Inflammatory macrophage treated with lipopolysaccharide for 1 hour (primary cell): ENCODE measurements at places on chromosomes 2 and 18.

GRCh38 chr2:221051162-221051561 is 520.9 kb downstream of the EPHA4 start:
- DNase-seq: no peak

DNA sequence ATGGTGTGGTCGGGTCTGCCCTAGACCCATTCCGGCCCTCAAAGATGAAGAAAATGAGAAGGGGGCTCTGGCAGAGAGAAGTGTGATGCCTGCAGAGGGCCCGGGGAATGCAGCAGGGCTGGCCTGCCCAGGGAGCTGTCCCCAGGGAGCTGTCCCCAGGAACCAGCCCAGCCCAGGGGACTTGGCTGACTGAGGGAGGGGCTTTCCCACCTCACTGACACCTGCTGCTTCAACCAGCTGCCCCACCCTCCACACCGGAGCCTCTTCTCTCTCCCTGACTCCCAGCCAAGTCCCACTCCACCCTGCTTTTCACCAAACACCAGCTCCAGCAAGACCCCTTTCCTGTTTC is 111.2 kb downstream of the STPG4 start:
- no peak for DNase-seq

DNA sequence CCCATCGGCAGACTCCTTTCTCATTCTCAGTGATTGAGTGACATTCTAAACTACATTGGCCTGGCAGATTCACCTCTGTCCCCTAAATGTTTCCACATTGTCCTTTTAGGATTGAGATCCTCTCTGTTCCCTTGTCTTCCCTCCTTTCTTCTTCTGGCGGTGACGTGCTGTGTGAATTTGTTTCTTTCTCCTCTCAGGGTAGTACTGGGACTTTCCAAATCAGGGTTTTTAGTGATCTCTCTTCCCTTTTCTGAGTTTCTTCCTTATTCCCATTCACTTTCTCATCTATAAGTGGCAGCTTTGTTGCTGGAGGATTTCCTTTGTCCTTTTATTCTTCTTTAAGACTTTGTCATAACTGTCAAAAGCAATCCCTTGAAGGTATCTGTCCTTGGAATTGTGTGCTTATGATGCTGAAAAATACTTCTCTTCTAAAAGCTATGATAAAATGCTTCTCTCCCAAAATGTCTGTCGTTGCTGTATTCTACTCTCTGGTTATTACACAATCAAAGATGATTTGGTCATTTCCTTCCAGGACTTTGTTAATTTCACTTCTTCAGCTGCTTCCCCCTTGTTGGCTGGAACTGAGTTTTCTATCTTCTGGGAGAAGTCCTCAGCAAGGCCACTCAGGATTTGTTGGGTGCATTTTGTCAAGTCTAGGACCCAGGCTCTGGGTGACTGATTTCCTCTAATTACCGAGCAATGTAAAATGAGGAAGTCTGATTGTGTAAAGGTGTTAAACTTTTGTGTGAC is 4.9 kb upstream of the IL1B start:
- DNase-seq: peak; percentile 97

DNA sequence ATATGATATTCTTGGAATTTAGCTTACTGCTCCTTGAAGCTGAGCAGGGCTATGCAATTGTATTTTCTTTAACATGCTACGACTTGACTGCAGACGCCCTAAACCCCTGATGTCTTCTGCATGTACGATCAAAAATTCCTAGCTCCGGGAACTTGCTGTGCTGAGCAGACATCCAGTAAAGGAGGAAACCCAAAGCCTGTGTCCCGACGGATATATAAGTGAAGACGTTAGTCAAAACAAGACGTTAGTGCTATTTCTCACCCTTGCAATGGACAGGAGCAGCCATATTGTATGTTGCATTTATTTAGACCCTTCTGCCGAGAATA is 51.5 kb downstream of the SETBP1 start:
- DNase-seq: no peak

GRCh38 chr2:33441235-33441810 is 35.1 kb upstream of the RASGRP3 start:
- peak; percentile 42 for DNase-seq

- DNase-seq: no peak
These were observed 14.9 kb downstream of the ZDBF2 start for GRCh38 chr2:206289391-206289790.

- DNase-seq: no peak
These were observed 92.5 kb downstream of the SP3 start for GRCh38 chr2:173872714-173873113.

GRCh38 chr2:219252570-219252899 is 508 bp upstream of the TUBA4B start:
- DNase-seq: no peak

DNA sequence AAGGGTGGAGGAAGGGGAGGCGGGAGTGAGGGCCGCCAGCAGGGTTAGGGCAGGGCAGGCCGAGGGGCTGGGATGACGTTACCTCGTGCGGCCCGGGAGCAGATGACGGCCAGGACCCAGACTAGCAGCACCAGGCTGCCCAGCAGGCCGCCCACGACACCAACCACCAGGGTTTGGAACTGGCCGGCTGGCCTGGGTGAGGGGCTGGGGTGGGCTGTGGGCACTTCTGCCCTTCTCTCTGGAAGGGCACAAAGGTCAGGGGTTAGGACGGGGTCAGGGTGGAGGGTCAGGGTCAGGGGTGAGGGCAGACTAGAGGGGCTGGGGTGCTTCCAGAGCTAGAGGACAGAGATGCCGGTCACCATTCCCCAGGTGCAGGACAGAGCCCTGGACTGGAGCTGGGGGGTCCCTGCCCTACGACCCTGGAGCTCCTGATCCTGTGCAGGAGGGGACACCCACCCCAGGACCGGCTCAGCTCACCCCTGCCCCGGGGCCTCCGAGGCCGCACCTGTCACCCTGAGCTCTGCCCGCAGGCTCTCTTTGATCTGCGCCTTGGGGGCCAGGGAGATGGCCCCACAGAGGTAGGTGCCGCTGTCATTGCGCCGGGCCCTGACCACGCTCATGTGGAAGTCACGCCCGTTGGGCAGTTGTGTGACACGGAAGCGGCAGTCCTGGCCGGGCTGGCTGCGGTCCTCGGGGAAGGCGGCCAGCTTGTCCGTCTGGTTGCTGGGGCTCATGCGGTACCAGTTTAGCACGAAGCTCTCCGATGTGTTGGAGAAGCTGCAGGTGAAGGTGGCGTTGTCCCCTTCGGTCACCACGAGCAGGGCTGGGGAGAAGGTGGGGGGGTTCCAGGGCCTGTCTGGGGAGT is 6.3 kb downstream of the PDCD1 start:
- no peak for DNase-seq

- DNase-seq: no peak
These were observed 111.8 kb downstream of the FSHR start for GRCh38 chr2:49042488-49042887.

DNA sequence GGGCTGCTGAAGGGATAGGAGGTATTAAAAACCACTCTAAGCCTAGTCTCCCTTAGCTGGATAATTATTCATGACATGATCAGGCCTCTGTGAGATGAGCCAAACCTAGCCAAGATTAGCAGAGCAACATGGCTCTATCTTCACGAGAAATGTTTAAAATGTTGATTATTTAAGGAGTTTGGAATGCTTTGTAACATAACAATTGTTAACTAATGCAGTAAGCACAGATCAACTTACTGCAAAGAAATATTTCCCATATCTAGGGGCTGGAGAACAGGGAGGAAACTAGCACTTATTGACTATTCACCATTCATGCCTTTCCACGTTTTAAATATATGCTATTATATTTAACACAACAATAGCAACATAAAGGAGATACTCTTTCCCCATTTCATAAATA is 833.7 kb upstream of the CHAC2 start:
- no peak for DNase-seq
